Retina (tissue), 1 donor: ENCODE measurements at places on chromosomes 11 and 22.

GRCh38 chr11:122848186-122848585 lies 9.9 kb downstream of the CRTAM start:
- no peak for DNase-seq

DNA sequence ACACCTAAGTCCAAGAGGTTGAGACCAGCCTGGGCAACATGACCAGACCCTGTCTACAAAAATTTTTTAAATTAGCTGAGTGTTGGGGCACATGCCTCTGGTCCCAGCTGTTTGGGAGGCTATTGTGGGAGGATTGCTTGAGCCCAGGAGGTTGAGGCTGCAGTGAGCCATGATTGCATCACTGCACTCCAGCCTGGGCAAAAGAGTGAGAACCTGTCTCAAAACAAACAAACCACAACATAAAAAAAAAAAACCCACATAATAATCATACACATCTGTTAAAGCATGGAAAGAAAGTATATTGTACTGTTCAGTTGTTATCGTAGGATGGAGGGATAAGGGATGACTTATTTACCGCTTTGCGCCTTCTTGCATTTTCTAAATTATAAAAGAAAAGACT lies 35.9 kb upstream of the GRK2 start:
- no peak for DNase-seq

DNA sequence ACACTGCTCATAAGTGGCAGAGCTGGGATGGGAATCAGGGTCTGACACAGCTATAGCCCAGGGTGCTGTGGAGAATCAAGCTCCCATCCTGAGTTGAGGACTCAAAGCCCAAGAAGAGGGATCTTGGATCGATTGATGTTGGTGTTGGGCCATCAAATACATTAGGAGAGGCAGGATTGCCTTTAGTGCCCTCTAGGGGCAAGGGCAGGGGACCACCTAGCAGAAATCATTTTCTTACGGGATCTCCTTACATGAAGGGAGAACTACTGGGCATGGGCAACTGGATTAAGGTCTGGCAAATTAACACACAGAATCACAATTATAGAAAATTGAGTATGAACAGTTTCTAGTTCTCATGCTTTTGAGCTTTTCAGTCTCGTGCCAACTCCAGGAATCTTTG lies 24.9 kb upstream of the EMSY start:
- DNase-seq = no peak

DNA sequence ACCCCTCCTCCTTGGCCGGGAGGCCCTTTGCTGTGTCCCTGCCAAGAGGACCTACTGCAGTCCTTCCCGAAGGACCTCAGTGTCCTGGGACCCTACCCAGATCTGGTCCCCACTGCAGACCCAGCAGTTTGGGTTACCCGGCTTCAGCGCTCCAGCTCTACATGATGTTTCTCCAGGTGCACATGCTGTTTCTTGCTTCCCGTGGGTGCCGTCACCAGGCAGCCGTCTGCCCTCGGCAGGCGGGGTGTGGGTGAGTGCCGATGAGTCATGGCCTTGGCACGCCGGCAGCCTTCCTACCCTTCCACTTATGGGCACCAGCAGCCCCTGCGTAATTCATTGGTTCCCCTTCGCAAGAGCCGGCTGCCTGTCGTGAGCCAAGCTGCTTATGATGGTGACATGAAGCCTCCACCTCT lies 101.8 kb downstream of the BCR start:
- DNase-seq = no peak

DNA sequence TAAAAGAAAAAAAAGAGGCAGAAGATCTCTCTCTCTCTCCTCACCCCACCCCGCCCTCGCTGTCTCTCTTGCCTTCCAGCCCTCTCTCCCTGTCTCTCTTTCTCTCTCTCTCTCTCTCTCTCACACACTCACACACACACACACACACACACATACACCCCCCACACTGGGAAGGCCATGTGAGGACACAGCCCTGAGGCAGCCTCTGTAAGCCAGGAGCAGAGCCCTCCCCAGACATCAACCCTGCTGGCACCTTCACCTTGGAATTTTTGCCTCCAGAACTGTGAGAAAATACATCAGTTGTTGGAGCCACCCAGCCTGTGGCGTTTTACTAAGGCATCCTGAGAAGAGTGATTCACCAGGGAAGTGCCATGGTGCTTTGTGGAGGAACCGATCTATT lies 14.7 kb downstream of the APOL3 start:
- DNase-seq = no peak

GRCh38 chr22:50011447-50012210 lies 936 bp downstream of the IL17REL start:
- no peak for DNase-seq

DNA sequence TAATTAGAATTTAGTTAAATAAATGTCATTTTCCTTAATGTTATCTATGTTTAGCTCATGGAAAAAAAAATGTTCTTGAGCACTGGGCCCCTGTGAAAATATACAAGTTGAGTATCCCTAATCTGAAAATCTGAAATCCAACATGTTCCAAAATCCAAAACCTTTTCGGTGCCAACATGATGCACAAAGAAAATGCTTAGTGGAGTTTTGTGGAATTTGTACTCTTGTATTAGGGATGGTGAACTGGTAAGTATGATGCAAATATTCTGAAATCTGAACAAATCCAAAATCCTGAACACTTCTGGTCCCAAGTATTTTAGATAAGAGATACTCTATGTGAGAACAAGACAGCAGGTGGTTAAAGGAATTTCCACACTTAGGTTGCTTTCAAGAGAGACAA lies 44.5 kb downstream of the TCP11L1 start:
- DNase-seq = no peak

GRCh38 chr11:118886681-118887111 lies 3.0 kb downstream of the CXCR5 start:
- DNase-seq = no peak

- DNase-seq = no peak
These were observed 4.0 kb upstream of the C22orf31 start for GRCh38 chr22:29065468-29066190.

- no peak for DNase-seq
These were observed 148.8 kb downstream of the JRKL start for GRCh38 chr11:96538622-96539021.

DNA sequence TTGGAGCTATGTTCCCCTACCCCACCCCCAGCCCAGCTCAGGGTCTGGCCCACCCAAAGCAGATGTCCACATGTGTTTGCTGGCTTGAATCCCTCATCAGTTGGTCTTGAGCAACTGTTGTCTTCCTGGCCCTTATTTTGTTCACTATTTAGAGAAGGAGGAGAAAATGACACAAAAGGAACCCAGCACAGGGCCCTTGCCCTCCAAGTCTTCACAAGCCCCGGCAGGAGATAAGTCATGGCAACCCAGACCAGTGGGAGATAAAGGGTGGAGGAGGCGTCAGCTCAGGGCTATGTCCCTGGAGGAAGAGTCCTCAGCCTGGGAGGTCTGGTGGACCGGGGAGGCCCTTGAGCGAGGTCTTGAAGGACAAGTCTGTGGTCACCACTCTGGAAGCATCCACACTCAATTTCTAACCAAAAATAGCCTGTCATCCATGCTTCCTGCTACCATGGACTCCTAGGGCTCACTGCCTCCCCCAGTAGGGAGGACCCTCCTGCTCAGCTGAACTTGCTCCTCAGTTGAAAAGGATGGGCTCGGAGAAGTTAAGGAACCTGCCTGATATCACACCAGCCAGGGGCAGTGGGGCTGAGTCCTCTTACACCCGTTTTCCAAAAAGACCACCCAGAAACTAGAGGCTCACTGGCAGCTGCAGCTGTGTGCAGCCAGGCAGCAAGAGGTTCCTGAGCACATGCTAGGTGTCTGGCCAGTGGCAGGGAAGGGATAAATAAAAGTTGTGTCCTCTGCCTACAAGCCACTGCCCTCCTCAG lies 1.8 kb upstream of the RAB3IL1 start:
- DNase-seq = no peak

- no peak for DNase-seq
These were observed 393 bp downstream of the CYB561A3 start for GRCh38 chr11:61361237-61361740.
